Iris pigment epithelial cell (primary cell): ENCODE measurements at places on chromosomes 7 and 10.

- DNase-seq: peak; percentile 63
Observed at GRCh38 chr10:88243836-88244730, 339.0 kb downstream of the RNLS start.

DNA sequence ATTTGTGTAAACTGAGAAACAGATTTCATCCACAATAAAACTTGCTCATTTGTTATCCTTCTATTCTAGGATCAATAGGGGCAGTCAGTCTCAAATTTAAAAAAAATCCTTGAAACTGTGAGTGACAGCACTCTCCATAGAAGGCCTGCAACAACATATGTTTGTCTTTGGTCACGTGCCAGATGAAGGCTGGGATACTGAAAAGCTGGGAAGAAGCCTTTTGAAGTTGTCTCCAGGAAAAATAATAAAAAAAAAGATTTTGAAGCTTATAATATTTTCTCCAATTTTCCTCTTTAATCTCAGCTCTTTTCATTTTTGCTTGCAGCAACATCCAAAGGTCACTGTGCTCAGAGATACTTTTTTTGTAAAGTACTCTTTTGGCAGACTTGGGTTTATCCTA is 128.6 kb upstream of the SLC26A5 start:
- DNase-seq: no peak

- no peak for DNase-seq
Observed at GRCh38 chr10:33812586-33812985, 478.1 kb upstream of the NRP1 start.

DNA sequence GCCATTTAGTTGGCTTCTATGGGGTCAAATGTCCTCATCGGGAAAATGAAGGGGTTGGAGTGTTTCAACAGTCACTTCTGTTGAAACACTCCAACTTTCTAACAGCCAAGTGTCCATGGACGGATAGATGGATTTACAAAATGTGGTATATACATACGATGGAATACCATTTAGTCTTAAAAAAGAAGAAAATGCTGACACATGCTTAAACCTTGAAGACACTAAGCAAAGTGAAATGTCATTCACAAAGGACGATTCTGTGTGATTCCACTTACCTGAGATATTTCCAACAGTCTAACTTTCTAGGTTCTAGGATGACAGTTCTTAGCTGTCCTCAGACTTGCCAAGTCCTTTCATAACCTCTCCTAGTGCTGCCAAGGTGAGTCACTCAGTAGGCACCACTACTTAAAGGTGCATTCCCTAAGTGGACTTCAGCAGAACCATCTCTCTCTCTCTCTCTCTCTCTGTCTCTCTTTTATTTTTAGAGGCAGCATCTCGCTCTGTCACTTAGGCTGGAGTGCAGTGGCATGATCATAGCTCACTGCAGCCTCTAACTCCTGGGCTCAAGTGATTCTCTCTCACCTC is 69.0 kb downstream of the DENND2A start:
- no peak for DNase-seq

GRCh38 chr10:104435822-104436221 is 82.2 kb downstream of the CFAP58 start:
- no peak for DNase-seq

DNA sequence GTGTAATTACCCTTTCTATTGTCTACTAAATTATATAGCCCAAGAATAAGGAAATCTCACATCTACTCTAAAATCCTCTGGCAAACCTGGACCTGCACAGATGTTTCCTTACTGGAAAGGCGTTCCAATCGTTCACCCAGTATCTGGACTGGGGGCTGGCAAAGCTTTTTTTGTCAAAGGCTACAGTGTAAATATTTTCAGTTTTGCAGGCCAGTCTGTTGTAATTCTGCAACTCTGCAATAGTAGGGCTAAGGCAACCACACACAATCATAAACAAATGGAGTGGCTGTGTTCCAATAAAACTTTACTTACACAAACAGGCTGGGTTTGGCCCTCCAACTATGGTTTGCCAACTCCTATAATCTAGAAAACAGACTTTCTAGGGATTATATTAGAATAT is 56.2 kb downstream of the GLI3 start:
- DNase-seq: peak; percentile 63

DNA sequence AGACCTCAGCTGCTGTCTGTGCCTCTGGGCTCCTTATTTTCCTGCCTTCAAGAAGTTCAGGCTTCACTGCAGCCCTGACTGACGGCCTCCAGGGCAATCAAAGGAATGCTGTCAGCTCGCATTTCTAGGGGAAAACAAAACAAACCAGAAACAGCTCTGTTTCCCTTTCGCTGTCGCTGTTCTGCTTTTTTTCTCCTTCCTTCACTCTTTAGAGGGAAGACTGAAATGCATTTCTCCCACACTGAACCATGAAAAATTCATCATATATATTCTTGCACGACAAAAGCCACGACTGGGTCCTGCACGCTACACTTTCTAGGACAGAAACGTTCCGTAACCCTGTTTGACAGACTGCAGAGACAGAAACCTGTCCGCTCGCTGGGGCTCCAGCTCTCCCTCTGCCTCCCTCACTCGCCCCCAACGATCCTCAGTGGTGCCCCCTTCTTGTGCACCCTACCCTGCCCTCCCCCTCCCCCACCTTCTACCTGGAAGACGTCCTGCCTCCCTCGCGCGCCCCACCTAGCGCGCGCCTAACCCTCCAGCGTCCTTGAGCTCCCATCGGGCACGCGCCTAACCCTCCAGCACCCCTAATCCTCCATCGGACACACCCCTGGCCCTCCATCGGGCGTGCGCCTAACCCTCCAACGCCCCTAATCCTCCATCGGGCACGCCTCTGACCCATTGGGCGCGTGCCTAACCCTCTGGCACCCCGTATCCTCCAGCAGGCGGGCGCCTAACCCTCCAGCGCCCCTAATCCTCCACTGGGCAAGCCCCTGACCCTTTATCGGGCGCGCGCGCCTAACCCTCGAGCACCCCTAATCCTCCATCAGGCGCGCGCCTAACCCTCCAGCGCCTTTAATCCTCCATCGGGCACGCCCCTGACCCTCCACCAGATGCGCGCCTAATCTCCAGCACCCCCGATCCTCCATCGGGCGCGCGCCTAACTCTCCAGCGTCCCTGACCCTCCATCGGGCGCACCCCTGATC is 37.1 kb downstream of the SVOPL start:
- peak; percentile 25 for DNase-seq

DNA sequence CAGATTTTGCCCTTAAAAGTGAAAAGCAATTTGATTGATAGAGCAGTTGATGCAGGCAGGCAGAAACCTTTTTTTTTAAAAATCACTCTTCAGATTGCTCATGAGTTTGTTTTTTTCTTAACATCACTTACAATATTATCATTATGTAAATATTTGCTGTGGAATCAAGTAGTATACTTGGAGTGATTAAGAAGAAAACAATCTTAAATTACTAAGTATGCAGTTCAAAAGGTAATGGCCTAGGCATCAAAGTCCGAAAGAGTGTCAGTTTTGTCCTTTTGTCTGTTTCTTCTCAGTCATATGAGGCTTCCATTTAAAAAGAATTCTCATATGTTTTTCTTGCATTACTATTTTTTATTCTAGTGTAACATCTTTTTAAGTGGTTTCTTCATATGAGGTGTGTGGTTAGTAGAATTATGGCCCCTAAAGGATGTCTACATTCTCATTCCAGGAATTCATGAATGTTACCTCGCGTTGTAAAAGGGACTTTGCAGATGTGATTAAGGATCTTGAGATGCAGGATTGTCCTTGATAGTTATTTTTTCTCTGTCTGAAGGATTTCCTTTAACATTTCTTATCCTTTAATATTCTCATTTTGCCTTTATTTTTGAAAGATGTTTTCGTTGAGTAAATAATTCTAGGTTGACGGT is 44.0 kb downstream of the BICC1 start:
- DNase-seq: no peak

GRCh38 chr7:66790725-66791124 is 50.2 kb downstream of the RABGEF1 start:
- no peak for DNase-seq

DNA sequence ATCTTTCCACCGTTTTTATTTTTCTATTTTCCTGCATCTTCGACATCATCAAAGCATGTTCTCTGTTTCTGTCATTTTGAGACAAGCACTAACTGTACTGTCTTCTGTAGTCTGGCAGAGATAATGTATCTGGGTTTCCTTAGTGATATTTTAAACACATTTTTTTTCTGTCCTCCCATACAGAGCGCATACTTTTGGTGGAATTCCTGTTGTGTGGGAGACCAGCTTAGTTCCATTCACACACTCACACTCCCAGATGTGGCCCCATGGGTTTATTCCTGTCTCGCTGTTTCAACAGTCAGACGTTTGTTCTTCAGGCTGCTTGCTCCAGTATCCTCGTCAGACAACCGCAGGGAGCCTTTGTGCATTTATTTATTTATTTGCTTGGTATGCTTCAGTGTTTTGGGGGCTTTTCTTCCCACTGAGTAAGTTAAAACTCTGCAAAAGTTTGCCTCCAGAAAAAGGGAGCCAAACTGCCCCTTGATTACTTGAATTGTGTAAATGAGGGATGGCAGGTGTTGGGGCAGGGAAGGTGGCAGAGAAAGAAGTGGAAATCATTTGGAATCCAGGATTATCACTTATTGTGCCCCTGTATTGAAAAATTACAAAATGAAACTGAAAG is 456.8 kb upstream of the KLF6 start:
- peak; percentile 100 for DNase-seq

- DNase-seq: peak; percentile 70
Observed at GRCh38 chr10:22230158-22230833, 12.5 kb upstream of the EBLN1 start.

GRCh38 chr7:137360087-137360679 is 16.6 kb upstream of the PTN start:
- DNase-seq: no peak
